ENCODE measurements at places on chromosomes 3 and 15.
A peak's percentile ranks its signal among the peaks of the same experiment; 100 is the strongest.

- DNase-seq, result no peak
Measured at GRCh38 chr15:80966431-80967197, 23.0 kb downstream of the MESD start.

- DNase-seq, result no peak
Measured at GRCh38 chr3:107062787-107063186, 314.5 kb upstream of the CCDC54 start.

DNA sequence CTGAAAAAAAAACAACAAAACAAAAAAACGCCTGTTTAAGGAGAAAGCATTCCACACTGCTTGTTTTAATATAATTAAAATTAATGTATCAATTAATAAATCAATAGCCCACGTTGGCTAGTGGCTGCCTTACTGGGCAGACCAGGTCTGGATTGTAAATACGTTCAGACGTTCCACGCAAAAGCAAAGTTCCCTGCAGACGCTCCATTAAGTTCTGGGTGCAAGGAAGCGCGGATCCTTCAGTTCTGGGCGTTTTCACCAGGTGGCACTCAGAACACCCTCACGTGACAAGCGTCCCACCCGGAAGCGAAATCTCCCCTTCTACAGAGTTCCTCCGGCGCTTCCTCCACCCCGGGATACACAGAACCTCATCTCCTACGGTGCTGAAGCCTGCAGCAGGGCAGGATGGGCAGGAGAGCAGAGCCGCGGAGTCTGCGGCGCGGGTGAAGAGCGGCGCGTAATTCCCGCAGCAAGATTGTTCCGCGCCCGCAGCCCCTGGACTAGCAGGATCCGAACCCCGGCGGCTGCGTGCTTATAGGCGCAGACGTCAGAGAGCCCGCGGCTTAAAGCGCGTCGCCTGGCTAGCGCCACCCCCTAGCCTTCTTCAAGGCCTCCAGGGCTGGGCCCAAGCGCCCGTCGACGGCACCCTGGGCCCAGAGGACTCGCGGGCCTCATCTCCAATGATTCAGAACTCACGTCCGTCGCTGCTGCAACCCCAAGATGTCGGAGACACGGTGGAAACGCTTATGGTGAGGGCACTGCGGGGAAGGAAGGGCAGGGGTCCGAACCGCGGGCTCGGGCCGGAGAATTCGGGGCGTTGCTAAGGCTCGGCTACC lies at the start of gene SLC25A38:
Gene SLC25A38, plus strand, starts transcription at position 326 of the 836 bp plus-strand sequence. Its CDS starts 355 bp downstream, at position 681.
- DNase-seq, result peak; percentile 85

GRCh38 chr15:67024314-67024997 lies 40.9 kb upstream of the SMAD3 start:
- DNase-seq, result peak; percentile 89

DNA sequence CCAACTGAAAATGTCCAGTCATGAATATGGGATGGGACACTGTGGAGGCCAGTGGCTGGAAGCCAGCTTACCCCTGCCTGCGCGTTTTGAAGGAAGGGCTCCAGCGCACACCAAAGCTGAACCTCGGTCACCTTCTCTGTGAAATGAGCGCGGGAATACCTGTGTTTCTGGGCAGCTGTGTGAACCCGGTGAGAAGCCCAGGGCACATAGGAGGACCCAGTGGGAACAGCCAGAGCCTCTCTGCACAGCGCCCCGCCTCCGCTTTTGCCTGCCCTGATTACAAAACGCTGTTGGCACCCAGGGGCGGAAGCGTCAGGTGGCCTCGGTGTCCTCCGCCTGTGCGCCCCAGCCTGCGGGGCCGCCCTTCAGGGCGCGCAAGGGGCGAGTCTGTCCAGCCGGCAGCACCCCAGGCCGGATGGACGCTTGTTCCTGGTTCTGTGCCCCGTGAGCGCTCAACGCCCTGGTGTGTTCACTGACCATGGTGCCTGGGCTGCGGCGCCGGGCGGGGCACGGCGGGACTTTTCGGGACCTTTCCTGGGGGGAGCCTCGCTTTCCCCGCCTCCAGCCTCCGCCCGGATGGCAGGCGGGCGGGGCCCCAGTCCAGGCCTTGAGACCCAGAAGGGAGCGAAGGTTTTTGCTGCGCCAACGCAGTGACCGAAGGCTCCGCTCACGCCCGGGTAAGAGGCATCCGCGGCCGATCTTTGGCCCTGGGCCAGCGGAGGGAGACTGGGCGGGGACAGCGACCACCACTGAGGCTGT lies at the start of gene SQOR:
Gene SQOR, plus strand, starts transcription at position 598 of the 759 bp plus-strand sequence. CDS start 23,895 bp downstream, outside the sequence.
- peak; percentile 94 for DNase-seq

- DNase-seq, result no peak
Measured at GRCh38 chr3:99696497-99696896, 58.1 kb downstream of the COL8A1 start.

DNA sequence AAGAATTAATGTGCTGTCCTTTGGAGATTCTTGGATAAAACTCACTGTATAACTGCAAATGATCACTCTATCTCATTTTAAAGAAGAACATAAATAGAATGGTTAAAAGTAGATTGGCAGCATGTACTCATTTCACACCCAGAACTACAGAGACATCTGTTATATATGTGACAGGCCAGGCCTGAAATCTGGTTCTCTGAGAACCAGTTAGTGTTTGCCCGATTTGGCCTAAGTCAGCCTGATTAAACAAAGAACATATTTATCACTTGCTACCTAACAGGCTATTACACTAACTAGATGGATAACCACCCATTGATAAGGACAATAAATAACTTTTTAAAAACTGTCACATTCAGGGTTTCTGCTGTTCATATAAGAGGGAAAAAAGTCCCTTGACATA lies 460.1 kb downstream of the CNTN4 start:
- DNase-seq, result no peak

GRCh38 chr3:5057272-5057671 lies 64.8 kb upstream of the ARL8B start:
- no peak for DNase-seq

DNA sequence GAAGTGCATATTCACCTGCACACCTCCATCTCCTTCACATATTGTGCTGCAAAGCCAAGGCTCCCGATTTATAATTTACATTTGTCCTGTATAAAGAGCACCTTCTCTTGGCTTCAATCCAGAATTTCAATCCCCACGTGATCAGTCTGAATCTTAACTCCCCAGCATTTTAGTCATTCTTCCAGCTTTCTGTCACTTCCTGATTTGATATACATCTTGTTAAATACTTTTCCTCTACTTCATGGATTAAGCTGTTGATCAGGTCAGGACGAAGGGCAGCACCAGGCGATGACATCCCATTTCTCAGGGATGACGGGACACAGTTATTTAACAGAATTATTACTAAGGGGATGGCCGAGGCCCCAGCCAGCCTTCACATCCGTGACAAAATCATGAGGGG lies 212.5 kb downstream of the EPHB1 start:
- no peak for DNase-seq

GRCh38 chr3:186612721-186613636 lies at the start of gene AHSG:
Gene AHSG, plus strand, starts transcription at chr3:186613060. Its CDS starts 82 bp downstream, at chr3:186613142.
- DNase-seq, result no peak

- no peak for DNase-seq
Measured at GRCh38 chr3:31009881-31010280, 115.4 kb upstream of the GADL1 start.

DNA sequence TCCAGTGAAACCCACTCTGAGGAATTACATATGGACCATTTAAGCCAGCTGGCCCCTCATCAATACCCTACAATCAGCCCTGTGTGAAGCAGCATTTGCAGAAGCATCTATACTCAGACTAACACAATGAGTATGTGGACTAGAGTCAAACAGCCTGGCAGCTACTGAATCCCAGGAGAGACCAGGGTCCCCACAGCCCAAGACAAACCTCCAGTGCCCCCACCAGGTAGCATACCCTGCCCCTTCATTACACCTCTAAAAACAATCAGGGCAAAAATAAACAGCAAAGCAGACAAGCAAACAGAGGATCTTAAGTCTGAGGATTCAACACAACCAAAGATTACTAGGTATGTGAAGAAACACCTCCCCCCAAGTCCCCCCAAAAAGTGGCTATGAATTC lies 157.4 kb downstream of the LEKR1 start:
- DNase-seq, result no peak

DNA sequence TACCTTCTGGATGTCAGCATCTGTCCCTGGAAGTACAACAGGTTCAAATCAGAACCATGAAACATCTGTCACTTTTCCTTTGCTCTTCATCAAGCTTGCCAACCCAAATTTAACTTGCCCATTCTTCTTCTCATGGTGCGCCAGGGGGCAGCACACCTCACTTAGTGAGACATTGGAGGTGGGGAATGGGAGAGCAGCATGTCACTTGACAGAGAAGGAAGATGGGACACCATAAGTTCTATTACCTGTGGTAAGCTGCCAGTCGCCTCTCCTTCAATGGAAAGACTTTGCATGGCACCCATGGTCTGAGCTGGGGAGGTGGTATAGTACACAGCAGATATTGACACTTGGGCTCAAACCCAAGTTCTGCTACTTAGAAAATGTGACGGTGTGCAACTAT lies 2.9 kb downstream of the SCN5A start:
- peak; percentile 52 for DNase-seq

DNA sequence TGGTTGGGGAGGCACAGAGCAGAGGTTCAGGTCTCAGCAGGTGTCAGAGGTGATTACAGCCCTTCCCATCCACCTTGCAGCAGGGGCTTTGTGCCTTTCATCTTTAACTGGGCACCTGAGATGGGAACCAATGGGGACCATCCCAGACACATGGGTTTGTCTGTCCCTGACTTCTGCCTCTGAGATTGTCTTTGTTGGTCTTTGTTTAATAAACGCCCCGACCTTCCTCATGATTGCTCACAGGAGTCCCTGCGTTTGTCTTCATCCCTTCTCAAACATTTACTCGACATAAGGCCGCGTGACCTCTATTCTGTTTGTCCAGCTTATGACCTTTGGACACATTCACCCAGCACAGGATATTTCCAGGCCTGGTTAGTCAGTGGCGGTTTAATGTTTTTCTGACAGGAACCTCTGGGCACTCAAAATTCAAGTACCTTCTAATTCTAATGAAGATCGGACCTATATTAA lies 5.9 kb downstream of the ZSCAN2 start:
- no peak for DNase-seq

DNA sequence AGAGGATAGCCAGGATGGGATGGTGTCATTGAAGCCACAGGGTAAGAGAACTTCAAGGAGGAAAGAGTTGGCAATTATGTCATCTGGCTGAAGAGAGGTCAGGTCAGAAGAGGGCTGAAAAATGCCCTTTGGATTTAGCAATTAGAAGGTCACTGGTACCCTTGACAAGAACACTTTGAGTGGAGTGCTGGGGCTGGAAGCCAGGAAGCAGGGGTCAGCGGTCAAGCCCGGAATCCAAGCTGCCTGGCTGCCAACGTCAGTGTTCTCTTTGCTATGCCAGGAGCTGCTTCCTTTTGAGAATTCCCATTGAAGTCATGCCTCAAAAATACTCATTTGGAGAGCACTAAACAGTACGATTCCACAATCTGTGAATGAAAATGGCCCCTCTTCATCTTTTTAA lies 386.5 kb downstream of the SHQ1 start:
- no peak for DNase-seq

DNA sequence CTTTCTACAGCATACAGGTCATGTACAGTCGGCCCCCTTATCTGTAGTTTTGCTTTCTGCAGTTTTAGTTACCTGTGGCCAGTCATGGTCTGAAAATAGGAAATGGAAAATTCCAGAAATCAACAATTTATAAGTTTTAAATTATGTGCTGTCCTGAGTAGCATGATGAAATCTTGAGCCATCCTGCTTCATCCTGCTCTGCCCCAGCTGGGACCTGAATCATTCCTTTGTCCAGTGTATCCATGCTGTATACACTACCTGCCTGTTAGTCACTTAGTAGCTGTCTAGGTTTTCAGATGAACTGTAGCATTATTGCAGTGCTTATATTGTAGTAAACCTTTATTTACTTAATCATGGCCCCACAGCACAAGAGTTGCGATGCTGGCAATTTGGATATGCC lies 44.8 kb downstream of the AP4E1 start:
- DNase-seq, result no peak

DNA sequence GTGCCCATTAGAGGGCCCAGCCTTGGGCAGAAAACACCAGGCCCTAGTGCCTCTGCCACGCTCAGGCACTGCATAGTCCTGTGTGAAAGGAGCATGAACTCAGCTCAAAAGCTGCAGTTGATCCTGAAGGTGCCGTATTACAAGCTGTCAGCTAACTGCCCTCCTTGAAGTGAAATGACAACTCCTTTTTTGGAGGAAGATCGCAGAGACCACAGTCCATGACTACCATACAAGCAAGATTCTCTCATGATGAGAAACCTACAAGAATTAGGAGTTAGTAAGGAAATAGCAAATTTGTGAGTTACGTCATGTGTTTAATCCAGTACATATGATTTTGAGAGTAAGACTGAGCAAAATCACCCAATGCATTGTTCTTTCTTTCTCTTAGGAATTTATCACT lies 513.9 kb upstream of the NR2F2 start:
- no peak for DNase-seq

DNA sequence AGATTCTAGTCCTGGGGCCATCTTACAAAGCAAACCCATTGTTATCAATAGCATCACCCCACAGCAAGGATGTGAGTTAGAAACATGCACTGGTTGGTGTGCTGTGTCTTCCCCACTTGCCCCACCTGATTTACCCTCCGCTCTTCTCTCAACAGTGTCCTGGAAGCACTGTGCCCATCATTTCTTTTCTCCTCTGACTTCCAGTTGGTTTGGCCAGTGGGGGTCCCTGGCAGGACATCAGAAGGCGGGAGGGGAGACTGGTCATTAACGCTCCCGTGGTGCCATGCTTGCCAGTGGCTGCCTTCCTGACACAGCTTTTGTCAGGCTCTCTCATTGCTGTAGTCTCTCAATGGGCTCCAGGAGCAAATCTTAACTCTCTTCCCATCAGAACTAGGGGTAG lies 11.5 kb upstream of the BUB1B start:
- no peak for DNase-seq

- no peak for DNase-seq
Measured at GRCh38 chr3:171058058-171058457, 31.5 kb upstream of the SLC2A2 start.

DNA sequence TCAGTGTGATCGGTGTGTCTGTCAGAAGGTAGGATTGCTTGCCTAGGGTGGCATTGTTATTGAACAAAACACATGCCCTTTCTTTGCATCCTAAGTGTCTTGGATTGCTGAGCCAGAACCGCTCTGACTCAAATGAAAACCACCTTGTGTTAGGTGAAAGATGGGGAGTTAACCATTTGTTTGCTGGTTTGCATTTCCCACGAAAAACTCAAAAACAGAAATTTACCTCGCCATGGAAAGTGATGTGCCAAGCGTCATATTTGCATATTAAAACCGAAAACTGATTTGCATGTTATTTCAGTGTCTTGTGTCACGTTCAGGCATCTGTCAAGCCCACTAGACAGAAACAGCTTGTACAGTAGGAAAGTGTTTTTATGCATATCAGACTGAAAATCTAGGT lies 474.6 kb upstream of the TPRG1 start:
- no peak for DNase-seq

GRCh38 chr3:28118087-28118486 lies 123.3 kb upstream of the CMC1 start:
- no peak for DNase-seq

GRCh38 chr15:78982736-78983135 lies 37.9 kb upstream of the CTSH start:
- DNase-seq, result no peak

- no peak for DNase-seq
Measured at GRCh38 chr3:31704591-31705179, 172.0 kb downstream of the STT3B start.
